GM23338 (cell line): ENCODE measurements at places on chromosomes 11 and 22. TPM values are rescaled to one million over a fixed set of nuclear protein-coding genes. Genes with fewer than 3 reads are reported as not detected.

- H3K27ac ChIP-seq: no peak overlapping the region
- H3K4me1 ChIP-seq: no peaks in the 10 kb centered on the region
- no peaks in the 10 kb centered on the region for H3K36me3 ChIP-seq
These were observed 16.2 kb upstream of the OR10V1 start for GRCh38 chr11:59729834-59730233.

Gene CECR2
- polyA plus RNA-seq: 18.4 and 24.2 TPM in 2 replicates

DNA sequence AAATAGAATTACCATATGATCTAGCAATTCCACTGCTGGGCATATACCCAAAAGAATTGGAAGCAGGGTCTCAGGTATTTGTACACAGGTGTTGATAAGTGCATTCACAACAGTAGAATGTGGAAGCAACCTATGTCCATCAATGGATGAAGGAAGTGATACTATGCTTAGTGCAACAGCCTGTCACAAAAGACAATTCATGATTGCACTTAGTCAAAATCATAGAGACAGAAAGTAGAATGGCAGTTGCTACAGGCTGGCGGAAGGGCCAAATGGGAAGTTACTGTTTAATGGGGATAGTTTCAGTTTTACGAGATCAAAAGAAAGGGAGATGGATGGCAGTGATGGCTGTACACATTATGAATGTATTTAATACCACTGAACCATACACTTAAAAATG is 42.0 kb downstream of the SGSM3 start:
- H3K27ac ChIP-seq: no peak overlapping the region
- no peak for DNase-seq

Gene NAA40
- 10.1 and 12.1 TPM in 2 replicates for polyA plus RNA-seq

DNA sequence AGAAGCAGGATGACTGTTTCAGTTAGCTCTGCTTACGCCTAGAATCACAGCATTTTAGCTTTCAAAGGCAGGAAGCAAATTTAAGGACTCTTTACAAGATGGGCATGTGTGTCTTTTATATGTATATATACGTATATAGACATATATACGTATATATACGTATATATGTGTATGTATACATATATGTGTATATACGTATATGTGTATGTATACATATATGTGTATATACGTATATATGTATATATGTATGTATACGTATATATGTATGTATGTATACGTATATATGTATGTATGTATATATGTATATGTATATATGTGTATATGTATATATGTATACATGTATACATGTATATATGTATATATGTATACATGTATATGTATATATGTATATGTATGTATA is 111.1 kb downstream of the FBXO7 start:
- H3K4me3 ChIP-seq: no peak overlapping the region
- no peak for DNase-seq
- no peaks in the 10 kb centered on the region for H3K4me1 ChIP-seq
- no peaks in the 10 kb centered on the region for H3K27me3 ChIP-seq
- no peak overlapping the region for H3K27ac ChIP-seq

GRCh38 chr11:20030472-20030871 is 129.8 kb downstream of the DBX1 start:
- peaks cover 73% of the 10 kb centered on the region for H3K4me1 ChIP-seq
- no peaks in the 10 kb centered on the region; the same call in 1 of the 2 replicates for H3K27me3 ChIP-seq
- H3K27ac ChIP-seq: no peak overlapping the region
- H3K36me3 ChIP-seq: no peaks in the 10 kb centered on the region
